NCI-H1694 treated with DMSO at 0.1 percent for 48 hours (cell line): ENCODE measurements at places on chromosomes 3 and 15.

GRCh38 chr15:50145451-50145872 lies 26.4 kb upstream of the ATP8B4 start:
- peak; percentile 63 for DNase-seq

DNA sequence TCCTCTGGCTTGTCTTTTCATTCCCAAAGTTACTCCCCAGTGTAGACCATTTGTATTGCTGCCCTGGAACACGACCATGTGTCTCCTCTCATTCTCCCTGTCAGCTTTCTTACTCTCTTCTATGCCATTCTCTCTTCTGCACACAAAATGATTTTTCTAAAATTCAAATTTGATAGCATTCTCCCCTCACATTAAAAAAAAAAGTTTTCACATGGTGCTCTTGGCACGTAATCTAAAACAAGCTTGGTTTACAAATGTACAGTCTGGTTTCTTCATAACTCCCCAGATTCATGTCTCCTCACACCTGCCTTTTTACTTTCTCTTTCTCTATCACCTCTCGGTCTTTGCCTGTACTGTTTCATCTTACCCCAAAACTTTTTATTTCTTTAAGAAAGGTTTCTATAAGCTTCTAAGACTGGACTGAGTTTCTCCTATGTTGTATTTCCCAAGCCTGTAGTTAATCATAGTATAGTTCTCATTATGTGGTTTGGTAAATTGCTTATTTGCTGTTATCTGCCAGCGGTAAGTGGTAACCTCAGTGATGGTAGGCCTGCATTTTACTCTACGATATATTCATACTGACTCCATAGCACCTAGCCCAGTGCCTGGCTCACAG lies 31.2 kb downstream of the BCHE start:
- DNase-seq: no peak

DNA sequence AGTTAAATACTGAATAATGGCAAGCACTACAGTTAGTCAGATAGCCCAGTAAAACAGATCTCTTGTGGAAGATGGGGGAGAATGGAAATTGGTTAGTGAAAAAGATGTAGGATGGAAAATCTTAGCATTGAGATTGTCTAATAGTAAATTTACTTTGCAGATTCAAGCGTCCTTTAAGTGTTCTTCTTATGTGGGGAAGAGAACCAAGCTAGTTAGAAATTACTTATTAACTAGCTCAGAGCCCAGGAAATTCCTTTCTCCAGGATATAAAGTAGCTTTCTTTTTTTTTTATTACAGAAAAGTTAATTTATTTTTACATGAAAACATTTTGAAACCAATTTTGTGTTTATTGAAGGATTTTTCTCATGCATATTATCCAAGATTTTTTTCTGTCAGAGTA lies 36.7 kb downstream of the TIPARP start:
- no peak for DNase-seq

GRCh38 chr3:179166561-179167201 lies 18.5 kb downstream of the PIK3CA start:
- no peak for DNase-seq

DNA sequence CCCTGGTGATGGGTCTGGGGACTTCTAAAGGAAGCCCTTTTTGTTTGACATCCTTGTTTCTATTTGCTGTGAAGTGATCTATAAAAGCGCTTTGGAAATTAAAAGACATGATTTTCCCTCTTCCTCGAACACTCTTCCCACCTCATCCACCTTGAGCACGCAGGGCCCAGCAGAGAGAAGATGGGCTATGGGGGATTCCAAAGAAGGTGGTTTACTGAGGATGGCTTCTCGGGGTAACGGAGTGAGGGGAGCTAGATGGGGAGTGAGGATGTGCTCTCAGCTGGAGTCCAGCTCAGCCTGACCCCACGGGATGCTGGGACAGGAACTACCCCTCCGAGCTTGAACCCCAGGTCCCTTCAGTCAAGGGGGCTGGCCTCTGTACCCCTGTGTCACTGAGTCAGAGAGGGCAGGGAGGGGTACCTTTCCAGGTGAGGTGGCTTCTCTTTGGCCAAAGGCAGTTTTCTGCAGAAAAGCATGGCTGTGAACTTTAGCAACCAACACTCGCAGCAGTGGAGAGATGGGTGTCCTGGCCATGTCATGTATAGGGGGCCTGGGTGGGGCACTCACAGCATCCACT lies 180.7 kb upstream of the SMAD3 start:
- DNase-seq: no peak

- DNase-seq: no peak
Measured at GRCh38 chr3:72452745-72453144, 395.5 kb downstream of the SHQ1 start.

DNA sequence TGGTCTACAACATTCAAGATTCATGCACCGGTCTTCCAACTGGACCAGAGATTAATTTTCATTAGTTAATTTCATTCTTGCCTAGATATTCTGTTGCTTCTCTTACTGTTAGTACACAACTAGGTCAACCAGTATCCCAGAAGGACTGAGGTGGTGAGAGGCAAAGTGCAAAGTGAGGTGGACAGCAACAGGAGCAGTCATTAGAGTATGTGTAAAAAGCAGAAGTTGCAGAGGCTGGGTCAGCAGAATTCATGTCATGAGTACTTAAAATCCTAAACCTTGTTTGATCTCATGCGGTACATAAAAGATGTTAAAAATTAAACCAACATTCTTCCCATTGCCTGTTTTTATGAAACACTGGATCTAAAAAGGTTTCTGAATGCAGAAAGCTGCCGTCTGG lies 46.7 kb downstream of the PARP14 start:
- DNase-seq: no peak

DNA sequence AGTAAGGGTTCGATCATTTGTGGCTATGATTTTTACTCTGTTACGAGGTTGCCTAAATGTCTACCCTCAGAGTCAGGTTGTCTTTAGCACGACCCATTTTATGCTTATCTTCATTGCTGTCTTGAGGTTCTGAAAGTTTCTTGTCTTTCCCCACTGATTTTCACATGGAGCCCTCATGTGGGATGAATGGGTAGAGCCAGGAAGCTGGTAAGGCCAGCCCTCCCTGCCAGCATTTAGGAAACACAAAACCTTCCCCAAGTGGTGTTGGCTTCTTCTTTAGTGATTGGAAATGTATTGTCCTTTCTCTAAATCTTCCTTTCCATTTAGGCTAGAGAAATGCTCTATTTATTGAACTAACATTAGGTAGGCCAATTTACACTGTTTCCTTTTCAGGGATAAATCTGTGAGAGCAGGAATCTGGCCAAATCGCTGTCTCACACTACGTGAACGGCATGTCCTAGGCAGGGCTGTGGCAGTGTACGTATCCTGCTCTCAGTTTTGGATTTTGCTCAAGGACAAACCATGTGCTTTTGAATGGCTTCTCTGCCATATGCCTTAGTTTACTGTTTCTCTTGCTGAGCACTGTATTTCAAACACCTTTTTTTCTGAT lies 43.7 kb downstream of the MYZAP start:
- DNase-seq: no peak

GRCh38 chr15:52021128-52021671 lies 2.2 kb downstream of the MAPK6 start:
- DNase-seq: no peak

DNA sequence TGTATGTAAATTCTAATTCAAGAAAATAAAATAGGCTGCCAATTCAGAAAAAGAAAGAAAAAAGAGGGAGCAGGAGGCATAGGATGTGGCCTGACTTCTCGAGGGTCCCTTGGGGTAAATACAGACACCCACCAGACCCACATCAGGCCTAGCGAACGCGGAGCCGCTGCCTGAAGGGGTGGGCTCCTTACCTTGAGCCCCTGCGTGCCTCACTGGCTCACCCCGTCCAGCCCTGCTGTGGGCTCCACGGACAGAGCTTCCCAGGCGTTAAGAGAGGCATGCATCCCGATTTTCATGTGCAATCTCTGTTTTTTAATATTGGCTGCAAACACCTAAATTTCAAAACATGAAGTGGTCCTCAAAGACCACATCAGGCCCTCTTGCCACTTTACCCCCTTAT lies 257.8 kb downstream of the PLCL2 start:
- no peak for DNase-seq

DNA sequence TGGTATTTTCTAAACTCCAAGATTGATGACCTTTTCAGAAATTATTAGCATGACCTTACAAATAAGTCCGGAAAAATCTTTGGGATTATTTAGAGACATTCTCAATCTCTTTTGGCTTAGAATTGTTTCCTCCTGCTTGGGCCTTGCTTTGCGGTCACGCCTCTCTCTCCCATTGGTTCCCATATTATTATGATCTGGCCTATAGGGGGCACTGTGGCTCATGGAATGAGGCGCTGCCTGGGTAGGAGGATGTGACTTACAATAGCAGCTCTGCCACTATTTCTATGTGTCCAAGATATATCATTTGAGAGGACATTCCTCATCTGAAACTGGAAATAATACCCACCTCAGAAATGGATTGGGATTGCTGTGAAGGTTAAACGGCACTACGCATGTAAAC lies 464.9 kb downstream of the MFSD1 start:
- DNase-seq: no peak

- peak; percentile 45 for DNase-seq
Measured at GRCh38 chr3:143134471-143134870, 14.9 kb downstream of the CHST2 start.
